Activated CD8-positive, alpha-beta memory T cell treated with anti-CD3 and anti-CD28 coated beads for 4 hours (primary cell): ENCODE measurements at places on chromosomes 1 and 21.

DNA sequence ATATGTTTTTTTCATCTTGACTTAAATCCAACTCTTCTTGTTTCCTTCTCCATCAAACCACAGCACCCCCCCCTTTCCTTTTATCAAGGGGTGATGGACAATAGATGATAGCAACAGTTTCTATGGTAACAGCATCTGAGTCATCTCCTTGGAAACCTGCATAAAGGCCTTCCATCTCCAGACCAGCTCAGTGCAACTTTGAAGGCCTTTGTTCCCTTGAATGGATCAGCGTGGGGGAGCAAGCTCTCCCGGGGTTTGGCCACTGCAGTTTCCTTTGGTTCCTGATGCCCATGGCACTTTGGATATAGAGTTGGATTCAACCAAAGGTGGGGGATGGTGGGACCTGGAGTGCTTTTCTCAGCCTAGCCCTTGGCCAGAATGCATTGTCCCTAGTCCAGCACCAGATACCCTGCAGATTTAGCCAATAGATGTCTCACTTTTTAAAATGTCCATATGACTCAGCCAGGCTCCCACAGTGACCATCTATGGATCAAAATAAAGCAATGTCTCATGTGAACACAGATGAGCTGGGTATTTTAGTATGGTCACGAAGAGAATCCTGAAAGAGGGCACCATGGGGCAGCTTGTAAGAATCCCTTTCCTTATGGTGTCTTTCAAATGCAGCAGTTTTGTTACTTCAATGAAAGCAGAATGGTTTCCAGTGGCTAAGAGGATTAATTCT, 127.7 kb downstream of the SPATA46 start:
- DNase-seq, result no peak

DNA sequence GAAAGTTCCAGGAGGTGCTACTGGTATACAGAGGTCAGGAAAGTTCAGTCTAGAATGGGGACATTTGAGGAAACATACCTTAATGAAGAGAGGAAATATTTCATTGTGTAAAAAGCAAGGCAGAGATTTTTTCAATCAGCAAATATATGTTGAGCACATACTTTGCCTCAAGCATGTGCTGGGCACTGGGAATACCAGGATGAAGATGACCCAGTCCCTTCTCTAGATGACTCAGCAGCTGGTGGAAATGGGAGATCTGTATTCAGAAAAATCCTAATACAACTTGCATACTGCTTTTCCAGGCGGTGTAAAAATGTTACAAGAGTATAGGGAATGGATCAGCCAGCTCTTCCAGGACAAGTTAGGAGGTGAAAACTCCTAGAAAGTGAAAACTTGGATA, 229.3 kb downstream of the FGGY start:
- DNase-seq, result no peak

DNA sequence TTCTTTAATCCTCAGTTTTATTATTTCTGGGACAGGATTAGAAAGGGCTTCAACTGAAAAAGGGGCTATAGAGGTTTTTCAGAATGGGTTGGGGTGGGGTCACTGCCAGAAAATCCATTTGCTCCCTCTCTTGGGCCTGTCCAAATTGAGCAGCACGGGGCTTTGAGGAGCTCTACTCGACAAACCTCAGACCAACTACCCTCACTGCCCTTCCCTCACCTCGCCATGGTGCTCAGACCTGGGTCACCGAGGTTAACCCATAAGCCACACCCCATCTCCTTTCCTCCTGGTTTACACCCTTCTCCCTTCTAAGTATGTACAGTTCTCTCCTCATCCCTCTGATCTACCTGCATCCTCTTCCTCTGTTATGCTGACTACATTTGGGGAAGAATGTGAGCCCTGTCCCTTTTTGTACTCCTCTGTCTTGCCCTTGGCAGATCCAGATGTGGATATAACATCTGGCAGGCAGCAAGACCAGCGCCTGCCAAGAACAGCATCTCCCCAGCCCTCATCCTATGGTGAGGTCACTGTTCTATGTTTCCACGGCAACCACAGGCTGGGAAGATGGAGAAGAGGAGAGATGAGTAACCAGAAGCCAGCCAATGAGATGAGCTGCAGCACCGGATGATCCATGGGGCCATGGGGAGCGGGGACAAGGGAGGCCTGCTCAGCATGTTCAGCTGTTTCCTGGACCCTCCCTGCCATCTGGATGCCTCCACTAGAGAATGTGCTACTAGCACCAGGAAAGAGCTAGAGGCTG, 3.7 kb upstream of the FABP3 start:
- DNase-seq, result no peak

DNA sequence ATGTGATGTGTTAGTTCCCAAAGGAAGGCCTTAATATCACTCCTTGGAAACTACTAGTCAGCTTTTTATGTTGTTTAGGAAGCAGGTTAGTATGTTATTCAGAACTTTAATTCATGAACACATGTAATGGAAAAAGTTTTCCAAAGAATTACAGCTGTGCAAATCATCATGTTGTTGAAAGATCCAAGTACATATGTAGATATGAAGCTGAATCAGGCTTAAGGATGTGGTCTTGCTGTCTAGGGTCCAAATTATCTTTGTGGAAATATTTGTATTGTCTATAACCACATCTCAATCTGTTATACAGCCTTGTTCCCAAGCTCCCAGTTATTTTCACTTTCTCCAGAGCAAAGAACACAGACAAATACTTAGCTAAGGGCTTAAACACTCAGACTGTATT, 231.6 kb downstream of the TPR start:
- no peak for DNase-seq

GRCh38 chr1:160544647-160545046, 21.6 kb upstream of the SLAMF6 start:
- no peak for DNase-seq

GRCh38 chr1:202216691-202217090, 23.1 kb downstream of the LGR6 start:
- DNase-seq, result no peak

GRCh38 chr1:156393095-156393494, 24.1 kb downstream of the RHBG start:
- no peak for DNase-seq

- no peak for DNase-seq
Measured at GRCh38 chr1:78040484-78041089, 5.2 kb upstream of the GIPC2 start.
